MCF 10A (cell line): ENCODE measurements at places on chromosomes 4 and X. TPM values are rescaled to one million over a fixed set of nuclear protein-coding genes. Genes with fewer than 3 reads are reported as not detected.

The LUZP4 gene
- total RNA-seq, result not detected in 2 replicates

The CCDC120 gene
- 10.3 and 14.4 TPM in 2 replicates for total RNA-seq

The BANK1 gene
- total RNA-seq, result not detected in 2 replicates

The TMEM156 gene
- 5.3 and 7.0 TPM in 2 replicates for total RNA-seq

The MFAP3L gene
- total RNA-seq, result 4.1 and 7.7 TPM in 2 replicates

The RHOH gene
- not detected in 2 replicates for total RNA-seq

The SLC6A8 gene
- 59.9 and 66.6 TPM in 2 replicates for total RNA-seq

The DIPK2B gene
- not detected in 2 replicates for total RNA-seq

The POU3F4 gene
- total RNA-seq, result not detected in 2 replicates

The GAGE12J gene
- total RNA-seq, result not detected in 2 replicates

The ARMCX6 gene
- not detected in 2 replicates for total RNA-seq
